Thyroid gland (tissue), 4 donors: ENCODE measurements at places on chromosomes 12 and 14.
A peak's percentile ranks its signal among the peaks of the same experiment; 100 is the strongest.

GRCh38 chr12:76247026-76247646 is 101.1 kb downstream of the BBS10 start:
- DNase-seq: no peak

DNA sequence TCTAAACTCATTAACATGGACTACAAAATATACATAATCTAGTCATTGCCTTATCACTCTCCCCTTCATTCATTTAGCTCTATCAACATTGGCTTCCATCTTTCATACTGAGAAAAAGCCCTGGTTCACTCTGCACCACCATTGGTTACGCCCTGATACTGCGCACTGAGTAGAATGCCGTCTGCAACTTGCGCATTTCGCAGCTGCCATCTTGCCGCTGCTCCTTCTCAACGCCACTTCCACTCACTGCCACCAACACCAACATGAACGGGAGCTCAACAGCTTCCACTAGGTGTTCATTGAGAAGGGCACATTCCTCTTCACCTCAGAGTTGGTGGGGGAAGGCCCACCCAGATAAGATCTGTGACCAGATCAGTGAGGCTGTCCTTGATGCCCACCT is 71.3 kb downstream of the EEA1 start:
- DNase-seq: no peak

DNA sequence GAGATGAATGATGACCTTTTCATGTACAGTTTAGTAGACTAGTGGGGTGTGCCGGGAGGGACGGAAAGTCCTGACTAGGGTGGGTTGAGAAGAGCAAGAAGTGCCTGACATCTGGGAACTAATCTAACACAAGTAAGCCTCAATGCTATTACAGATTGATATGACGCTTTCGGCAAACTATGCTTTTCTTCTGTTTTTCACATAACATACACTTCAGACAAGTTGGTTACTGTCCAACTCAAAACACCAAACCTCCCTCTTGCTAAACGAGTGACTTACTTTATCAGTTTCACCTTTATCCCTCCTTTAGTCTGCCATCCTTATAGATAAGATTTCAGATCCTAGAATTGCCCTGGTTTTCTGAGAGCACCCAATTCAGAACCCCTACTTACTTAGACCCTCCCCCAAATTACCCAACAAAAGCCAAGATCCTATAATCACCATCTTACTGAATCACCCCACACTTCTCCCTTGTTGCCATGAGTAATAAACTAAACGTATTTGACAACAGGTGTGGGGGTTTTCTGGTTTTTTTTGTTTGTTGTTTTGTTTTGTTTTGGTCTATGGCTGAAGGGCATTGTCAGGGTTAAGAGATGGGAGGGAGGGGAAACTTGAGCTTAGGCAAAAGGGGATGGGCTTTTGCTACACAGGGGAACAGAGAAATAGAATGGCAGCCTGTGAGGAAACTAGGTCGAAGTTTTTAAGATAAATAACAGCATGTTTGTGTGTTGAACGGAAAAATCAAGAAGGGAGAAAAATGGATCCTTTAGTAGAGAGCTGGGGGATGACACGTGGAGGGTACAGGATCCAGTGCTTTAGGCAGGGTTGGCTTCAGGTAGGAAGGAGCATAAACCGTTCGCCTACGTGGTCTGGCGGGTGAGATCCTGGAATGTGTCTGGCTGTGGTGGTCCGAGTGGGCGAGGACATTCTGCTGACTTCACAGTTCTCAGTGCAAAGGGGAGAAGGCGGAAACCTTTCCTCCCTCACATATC is 6.1 kb upstream of the PSMA3 start:
- DNase-seq: peak; percentile 32

DNA sequence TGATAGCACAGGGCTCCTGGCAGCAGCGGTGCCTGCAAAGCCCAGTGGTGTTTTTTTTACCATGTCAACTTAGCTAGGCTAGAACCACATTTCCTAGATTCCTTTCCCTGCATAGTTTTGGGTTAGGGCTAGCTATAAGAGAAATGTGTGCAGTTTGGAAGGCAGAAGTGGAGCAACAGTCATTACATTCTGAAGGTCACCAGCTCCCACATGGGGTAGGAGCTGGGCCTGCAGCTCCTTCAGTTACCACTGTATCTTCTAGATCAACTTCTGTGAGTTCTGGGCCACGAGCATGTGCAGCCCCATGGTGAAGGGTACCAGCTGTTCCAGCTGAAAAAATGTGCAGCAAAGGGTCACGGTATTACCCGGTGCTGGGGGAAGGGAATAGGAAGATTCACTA is 2.3 kb upstream of the SLC25A3 start:
- no peak for DNase-seq

GRCh38 chr14:44149597-44149996 is 357.5 kb downstream of the FSCB start:
- no peak for DNase-seq

DNA sequence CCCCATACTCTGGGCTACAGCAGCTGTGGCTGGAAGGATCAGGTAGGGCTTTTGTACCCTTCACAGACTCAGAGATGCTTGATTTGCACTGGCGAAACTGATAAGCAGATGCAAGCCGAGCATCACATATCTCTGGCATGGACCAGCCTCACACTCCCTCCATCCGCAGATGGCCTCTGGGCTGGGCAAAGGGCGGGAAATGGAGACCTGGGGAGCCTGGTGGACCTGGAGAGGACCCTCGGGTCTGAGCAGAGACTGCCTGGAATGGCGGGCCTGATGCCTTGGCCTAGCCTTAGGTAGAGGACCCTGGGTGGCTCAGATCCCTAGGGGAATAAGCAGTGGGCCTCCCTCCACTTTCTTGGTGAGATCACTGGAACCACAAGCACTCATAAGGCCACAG is 53.2 kb downstream of the GALNT16 start:
- DNase-seq: no peak

DNA sequence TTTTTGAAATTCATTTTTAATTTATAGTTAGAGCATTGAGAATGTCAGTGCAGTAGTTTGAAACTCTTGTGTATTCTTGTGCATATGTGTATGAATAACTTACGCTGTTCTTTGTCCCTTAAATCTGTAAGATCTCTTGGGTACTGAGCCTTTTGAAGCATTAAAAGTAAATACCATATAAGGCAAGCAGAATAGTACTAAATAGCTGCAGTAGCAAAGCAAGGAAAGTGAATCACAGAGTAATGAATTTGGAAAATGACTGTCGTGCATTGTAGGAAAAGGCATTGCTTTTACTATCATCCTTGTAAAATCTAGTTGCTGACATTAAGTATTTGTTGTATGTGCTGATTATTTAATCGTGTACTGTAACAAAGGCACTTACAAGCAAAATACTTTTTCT is 12.1 kb downstream of the CNOT2 start:
- DNase-seq: no peak

DNA sequence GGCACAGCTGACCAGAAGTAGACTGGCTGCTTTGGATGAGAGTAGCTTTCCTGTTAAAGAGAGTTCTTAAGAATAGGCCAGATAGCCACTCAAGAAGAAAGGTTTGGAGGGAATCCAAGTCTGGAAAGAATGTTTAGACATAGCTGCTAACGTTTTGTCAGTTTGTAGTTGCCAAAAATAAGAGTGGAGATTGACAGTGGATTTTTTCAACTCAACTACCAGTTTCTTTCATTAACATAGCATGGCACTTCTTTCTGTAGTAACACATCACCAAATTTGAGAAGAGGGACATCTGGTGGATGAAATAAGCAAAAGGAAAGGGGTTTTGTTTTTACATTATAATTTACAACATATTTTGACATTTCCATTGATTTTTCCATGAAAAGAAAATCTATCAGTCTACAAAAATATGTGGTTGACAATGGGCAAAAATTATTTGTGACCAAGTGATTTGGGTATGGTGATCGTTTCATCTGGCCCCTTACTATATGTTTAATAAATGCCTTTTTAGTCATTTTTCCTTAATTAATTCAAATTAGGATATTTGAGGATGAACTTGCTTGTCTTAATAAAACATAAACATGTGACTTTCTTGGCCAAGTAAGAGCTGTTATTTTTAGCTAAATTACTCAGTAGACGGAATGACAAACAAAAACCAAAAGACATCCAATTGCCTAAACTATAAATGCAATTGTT is 71.1 kb downstream of the PTPRR start:
- DNase-seq: no peak

- no peak for DNase-seq
Observed at GRCh38 chr12:85676816-85677749, 159.1 kb downstream of the RASSF9 start.

DNA sequence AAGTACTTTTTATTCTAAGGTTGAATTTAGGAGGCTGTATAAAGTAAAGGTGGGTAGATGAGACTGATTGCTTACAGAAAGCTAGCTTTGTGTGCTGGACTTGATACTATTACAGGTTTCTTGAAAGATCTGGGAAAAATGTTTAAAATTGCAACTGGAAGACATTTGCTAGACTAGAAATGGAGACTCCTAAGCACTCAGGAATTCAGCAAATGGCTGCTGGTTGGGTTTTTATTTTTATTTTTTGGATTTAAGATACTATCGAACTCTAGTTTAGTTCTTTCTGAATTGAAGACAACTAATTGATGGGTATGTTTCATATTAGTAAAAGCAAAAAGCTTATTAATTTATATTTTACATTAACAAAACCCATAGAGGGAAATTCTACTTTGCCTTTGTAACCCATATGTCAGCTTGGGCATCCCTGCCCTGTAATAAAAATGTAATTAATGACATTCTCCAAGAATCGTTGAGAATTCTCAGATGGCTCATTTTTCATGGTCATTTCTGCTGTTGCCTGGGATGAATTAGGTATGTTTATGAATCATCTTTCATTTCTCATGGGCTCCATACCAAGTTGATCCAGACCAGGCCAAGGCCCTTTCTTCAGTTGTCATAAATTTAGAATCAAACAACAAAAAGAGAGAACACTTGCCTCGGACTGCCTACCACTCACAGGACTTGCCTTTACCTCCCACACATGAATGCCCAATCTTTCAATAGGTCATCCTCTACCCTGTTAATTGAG is 102.1 kb downstream of the ERGIC2 start:
- DNase-seq: no peak

DNA sequence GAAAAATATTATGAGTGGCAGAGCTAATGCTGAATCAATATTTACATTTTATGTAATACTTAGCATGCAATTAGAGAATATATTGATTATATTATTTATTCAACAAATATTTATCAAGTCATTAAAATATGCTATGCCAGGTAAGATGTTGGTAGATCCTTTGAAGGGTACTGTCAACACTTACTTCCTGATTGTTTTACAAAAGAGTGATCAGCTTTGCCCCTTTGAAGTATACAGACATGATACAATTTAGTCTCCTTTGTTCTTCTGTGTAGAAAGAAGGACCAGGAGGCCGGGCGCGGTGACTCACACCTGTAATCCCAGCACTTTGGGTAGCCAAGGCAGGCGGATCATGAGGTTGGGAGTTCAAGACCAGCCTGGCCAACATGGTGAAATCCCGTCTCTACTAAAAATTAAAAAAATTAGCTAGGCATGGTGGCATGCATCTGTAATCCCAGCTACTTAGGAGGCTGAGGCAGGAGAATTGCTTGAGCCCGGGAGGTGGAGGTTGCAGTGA is 73.9 kb upstream of the IFNG-AS1 start:
- no peak for DNase-seq

DNA sequence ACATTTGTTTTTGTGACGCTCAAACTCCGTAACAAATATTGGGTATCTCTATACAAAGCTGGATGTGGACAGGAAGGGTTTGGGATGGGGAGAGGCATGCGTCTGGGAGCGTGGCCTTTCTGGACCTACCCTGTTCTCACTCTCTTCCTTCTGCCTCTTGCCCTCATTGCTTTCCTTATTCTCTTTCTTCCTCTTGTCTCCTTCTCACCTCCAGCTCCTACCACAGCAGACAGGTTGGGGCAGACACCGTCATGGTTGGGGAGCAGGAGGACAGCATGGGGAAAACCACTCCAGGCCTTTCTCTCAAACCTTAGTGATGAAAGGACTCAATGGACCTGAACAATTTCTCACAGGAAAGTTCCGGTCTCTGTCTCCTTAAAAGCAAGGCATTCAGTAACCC is 465.3 kb downstream of the RAD51B start:
- DNase-seq: peak; percentile 64

DNA sequence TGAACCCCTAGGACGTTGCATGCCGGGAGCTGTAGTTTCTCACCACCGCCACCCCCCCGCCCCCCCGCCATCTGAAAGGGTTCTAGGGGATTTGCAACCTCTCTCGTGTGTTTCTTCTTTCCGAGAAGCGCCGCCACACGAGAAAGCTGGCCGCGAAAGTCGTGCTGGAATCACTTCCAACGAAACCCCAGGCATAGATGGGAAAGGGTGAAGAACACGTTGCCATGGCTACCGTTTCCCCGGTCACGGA is 501 bp upstream of the HSP90B1 start:
- DNase-seq: no peak

DNA sequence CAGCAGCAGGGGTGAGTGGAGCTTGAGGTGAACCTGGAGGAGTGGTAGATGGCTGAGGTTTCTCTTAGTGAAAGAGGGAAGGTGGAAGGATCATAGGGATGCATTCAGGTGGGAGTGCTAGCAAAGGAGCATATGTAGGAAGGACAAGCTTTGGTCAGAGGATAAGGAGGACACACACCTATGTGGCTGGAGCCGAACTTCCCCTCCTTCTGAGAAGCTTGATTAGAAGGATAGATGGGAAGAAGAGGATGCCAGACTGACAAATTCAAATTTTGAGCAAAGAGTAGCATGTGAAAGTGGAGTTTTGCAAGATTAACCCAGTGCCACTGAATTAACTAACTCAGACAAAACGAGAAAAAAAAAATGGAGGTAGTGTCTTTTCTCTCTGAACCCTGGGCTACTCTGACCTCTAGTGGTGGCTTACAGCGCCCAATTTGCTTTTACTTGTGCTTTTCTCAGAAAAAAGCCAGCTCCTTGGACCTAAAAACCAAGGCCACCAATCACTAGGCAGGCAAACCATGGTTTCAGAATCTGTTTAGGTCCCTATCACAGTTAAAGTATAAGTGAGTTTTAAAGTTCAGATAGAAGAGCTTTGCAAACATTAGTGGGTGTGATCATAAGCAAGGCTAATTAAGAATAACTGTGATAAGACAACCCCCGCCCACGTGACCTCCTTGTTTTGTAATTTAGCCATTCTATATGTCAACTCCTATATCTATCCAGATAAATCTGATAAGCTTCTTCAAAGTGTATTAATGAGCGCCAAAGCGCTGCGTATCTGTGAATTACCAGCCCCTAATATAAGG is 15.5 kb downstream of the EMP1 start:
- peak; percentile 68 for DNase-seq

GRCh38 chr14:105839425-105840265 is 313.3 kb downstream of the TMEM121 start:
- DNase-seq: no peak

- DNase-seq: peak; percentile 37
Observed at GRCh38 chr14:75514673-75515628, 7.3 kb upstream of the BATF start.
